ENCODE measurements at places on chromosomes 3 and 15.

DNA sequence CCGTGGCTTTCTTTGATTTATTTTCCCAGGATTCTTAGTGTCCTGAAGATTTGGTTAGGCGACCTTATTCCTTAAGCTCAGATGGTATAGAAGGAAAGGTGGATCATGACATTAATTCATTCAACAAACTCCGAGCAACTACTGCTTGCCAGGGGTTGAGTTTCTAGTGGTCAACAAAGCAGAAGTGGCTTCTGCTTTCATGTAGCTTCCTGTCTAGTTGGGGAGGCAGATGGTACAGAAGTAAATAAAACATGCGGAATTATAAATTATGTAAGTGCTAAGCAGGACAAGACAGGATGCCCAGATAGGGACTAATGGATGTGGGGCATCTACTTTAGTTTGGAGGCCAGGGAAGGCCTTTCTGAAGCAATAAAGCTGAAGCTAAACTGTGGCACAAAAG lies 15.6 kb downstream of the EEFSEC start:
- DNase-seq = no peak

DNA sequence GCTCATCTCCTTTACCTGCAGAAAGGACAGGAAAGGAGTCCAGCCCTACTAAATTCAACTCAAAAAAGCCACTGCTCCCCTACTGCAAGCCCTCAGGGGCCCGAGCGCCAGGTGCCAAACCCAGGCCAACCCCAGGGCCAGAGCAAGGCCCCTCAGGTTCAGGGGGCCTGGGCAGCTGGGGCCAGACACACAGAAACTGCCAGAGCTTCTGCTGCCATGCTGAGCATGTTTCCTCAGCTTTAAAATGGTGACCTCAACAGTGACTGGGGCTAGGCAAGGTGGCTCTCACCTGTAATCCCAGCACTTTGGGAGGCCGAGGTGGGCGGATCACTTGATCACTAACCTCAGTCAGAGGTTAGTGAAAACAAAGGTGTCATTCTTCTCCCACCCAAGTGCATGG lies 38.8 kb downstream of the KLHL25 start:
- DNase-seq = no peak

DNA sequence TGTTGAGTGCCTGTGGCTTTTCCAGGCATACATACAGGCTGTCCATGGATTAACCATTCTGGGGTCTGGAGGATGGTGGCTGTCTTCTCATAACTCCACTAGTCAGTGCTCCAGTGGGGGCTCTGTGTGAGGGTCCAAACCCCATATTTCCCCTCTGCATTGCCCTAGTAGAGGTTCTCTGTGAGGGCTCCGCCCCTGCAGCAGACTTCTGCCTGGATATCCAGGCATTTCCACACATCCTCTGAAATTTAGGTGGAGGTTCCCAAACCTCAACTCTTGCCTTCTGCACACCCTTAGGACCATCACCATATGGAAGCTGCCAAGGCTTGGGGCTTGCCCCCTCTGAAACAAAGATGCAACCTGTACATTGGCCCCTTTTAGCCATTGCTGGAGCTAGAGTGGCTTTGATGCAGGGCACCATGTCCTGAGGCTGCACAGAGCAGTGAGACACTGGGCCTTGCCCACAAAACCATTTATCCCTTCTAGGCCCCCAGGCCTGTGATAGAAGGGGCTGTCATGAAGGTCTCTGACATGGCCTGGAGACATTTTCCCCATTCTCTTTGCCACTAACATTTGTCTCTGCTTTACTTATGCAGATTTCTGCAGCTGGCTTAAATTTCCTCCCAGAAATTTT lies 400.1 kb upstream of the MDFIC2 start:
- no peak for DNase-seq

DNA sequence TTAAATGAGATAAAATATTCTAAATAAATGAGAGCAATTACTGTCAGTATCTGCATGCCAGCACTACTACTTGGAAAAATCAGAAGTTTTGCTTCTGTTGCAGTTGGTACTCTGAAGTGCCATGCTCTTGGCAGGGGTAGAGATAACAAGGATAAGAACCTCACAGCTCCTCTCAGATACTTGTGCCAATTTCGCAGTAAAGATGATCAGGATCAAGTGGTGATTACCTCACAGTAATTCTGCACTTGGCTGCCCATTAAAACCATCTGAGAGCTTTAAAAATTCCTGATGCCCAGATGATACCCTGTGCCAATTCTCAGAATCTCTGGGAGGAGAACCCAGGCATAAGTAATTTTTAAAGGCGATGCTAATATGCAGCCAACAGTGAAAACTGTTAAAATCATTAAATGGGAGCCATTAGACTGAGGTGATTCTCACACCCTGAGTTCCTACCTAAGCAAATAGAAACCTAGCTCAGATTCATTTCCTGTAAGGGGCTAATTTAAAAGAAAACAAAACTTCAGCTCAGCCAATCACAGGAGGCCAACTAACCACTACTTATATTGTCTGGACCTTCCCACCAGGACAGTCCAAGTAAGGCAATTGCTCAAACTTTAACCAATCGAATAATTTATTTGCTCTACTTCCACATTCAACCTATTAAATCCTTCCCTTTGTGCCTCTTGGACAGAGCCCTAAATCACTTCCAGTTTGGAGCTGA lies 171.2 kb downstream of the KCNMB2 start:
- DNase-seq = no peak

DNA sequence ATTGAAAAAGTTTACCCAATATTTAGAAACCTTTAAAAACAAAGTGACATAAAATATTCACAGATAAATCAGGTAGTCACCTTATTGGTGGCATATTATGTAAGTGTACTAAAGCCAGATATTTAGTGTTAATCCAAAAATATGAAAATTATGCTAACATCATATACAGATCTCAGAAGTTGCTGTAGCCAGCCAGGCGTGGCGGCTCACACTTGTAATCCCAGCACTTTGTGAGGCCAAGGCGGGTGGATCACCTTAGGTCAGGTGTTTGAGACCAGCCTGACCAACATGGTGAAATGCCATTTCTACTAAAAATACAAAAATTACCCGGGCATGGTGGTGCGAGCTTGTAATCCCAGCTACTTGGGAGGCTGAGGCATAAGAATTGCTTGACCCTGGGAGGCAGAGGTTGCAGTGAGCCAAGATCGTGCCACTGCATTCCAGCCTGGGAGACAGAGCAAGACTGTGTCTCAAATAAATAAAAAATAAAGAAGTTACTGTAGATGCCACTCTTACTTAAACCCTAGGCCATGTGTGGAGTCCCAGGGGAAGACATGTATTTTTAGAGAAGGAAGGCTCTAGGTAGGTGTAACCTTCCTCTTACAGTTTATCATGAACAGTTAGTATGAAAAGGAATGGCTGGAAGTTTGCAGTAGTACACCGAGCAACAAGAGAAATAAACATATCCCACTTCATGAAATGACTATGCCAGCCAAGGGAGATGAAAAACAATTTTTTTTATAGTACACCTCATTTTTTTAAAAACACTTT lies 9.6 kb downstream of the SETD5 start:
- no peak for DNase-seq

DNA sequence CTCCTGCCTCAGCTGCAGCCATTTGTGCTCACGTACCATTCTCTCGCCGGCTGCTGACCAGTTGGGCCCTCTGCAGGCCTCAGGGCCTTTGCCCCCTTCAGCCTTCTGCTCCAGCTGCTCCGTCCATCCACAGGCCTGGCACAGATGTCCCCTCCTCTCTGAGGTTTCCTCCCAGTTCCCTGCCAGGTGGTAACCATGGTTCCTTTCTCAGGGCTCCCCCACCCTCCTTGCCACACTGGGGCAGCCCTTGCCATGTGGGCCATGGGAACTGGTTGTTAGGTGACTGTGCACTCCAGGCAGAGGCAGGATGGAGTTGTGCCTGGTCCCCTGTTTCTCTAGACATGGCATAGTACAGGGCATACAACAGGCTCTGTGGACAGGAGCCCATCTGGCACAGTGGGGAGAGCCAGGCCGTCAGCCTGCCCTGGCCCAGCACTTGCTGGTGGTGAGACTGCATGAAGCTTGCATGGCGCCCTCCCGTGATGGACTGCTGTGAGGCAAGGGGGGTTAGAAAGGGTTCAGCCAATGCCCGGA lies 148.9 kb downstream of the DNAJB8 start:
- no peak for DNase-seq

DNA sequence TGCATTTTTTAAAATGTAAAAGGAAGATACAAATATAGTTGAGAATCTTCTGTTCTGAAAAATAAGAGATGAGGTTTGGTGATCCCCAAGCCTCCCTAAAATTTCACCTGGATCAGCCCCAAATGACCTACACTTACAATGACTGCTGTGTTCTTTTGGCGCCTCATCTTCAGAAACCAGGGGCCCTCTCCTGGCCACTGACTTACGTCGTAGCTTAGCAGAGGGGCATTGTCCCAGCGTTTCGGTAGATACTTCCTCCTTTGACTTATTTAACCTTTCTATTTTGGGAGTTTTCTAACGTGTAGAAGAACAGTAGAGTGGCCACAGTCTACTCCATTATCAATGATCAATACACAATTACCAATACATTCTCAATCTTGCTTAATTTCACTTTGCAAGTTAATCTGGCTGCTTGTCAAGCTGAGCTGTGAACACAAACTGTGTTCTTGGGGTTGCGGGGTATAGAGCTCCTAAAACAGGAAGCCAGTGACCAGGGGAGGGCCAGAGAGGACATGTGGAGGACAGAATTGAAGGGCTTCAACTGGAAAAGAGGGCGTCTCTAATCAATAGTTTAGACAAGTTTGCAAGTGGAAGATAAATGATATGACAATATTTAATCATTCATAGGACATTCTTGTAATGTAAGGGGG lies 419.5 kb downstream of the LPP start:
- no peak for DNase-seq

DNA sequence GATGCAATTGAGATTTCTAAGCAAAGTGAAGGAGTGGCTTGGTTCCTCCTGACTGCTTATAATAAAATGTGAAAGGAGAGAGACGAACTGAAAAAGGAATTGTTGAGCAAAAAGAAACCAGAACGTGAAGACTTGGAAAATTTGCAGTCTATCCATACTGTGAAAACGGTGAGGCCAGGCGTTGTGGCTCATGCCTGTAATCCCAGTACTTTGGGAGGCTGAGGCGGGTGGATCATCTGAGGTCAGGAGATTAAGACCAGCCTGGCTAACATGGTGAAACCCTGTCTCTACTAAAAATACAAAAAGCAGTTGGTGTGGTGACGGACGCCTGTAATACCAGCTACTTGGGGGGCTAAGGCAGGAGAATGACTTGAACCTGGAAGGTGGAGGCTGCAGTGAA lies 56.7 kb upstream of the TSPAN3 start:
- DNase-seq = no peak

DNA sequence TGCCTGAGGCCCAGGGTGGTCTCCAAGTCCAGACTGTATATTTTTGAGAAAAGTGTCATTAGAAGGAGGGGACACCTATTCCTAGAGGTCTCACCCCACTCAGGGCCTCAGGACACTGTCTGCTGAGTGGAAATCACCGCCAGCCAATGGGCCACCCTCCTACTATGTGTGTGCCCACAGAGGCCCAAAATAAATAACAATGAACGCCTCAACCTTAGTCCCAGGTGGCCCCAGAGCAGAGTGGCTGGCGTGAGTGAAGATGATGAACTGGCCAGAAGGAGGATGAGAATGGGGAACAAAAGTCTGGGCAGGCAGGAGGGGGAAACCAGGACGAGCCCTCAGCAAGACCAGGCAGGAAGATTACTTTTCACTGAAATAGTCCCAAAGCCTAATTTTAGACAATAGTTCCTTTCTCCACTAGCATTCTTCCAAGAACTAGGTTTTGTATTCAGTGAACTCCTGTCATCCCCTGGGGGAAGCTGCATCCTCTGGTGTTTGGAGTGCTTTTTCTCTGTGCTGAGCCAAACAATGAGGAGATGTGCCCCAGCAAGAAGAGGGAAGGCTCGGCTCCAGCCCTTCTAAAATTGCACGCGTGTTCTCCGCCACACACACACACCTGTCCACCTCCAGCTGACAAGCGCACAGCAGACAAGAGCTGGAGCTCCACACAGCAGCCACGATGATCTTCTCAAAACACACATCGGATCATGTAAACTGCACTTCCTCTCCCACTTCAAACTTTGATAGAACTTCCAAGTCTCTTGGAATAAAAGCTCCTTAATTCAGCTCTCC lies 72.2 kb downstream of the ADCY5 start:
- DNase-seq = no peak

DNA sequence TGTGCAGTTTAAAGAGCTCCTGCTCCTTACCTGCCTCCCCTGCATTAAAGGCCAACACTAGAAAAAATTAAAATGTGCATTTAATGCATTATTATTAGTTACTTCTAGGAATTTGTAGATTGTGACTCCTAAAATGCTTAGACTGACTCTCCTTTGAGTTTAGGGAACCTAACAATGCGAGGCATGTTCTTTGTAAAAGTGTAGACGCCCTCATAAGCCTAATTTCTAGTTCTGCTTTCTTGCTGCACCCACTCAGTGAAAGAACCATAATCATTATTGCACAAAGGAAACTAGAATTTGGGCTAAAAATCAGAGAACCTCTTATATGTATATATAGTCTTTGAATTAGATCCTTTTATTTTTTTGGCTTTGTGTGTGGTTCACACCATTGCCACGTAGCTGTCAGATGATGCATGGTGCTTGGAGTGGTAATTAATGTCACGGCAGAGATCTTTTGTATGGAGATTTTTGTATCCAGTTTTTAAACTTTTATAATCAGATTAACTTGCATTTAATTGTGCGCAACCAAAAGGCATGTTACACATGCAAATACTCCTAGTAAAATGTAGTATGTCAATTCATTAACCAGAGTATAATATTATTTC lies 710 bp downstream of the ABHD10 start:
- no peak for DNase-seq

DNA sequence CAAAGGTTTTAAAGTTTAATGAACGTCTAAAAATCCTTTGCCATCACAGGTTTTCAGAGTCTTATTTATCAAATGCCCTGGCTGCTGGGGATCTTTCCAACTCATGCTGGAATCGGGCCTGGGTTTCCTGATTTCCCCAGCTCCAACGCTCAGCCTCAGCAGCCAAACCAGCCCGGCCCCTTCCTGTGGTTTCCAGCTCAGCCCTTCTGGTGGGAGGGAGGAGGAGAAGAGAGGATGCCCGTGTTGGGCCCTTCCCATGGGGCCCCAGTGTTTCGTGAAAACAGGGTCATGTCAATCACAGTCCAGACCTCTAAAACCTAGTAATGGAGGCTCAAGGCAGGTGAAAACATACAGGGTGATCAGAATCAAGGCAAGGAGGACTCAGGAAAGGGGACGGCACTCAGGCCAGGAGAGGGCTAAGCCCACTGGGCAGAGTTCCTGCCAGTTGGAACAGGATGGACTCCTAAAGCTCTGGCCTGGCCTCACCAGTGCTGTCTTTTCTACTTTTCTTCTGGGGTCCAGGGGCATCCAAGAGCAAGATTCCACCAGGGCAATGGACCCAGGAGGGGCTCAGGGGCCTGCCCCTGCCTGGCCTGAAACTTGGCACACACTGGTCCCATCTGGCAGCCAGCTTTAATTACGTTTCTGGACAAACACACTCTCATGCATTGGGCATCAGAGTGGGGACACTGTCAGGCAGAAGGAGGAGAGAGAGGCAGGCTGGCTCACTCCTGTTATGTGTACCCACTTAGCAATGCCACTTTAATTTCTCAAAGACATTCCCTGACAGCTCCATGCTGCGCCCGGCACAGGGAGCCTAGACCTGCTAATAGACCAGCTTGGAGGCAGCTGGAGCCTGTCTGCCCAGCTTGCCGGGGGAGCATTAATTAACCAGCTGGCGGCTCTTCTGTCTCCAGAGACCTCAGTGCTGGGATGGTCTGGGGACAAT lies 194.6 kb downstream of the FAM43A start:
- no peak for DNase-seq

GRCh38 chr3:126130981-126131745 lies 47.2 kb upstream of the SLC41A3 start:
- no peak for DNase-seq

GRCh38 chr3:8420612-8421011 lies 81.0 kb upstream of the LMCD1 start:
- no peak for DNase-seq

- DNase-seq = no peak
Measured at GRCh38 chr3:136262559-136262958, 12.4 kb downstream of the PCCB start.

Data from stimulated activated naive CD4-positive, alpha-beta T cell treated with Interleukin-2 at 50 U/mL for 16 hours (primary cell).